ENCODE measurements at places on chromosomes 4 and X.
A peak's percentile ranks its signal among the peaks of the same experiment; 100 is the strongest.

GRCh38 chr4:184528713-184529112, 54.4 kb upstream of the IRF2 start:
- DNase-seq = no peak

DNA sequence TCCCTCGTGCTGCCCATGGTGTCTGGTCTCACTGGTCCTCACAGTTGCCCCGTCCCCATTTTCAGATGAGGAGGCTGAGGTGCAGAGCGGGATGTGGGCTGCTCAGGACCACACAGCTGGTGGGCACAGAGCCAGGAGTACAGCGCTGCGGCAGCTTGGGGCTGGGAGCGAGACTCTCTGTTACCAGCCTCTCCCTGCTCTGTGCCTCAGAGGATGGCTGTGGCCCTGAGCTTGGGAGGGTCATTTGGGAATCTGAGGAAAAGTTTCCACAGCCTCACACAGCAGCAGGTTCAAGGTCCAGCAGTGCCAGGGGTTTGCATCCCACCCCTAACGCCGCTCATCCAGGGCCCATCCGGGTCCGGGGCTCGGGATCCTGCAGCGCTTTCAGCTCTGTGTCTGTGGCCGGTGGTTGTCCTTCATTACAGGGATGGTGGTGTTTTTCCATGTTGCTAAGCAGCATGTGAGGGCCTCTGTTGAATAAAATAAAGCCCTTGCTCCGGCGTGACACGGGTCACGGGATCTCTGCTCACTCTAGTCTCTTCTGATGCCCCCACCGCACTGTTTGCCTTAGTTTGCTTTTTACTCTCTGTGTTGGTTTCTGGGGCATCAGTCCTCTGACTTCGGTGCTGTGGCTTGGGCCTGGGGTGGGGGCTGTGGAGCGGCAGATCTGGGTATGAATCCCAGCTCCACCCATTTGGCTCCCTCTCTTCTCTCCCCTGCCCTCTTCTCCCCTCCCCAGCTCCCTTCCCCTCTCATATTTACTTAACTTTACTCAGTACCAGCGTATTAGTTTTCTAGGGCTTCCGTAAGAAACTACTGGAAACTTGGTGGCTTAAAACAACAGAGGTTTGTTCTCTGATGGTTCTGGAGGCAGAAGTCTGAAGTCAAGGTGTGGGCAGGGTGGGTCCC, 6.5 kb downstream of the WFS1 start:
- no peak for DNase-seq

- DNase-seq = peak; percentile 42
Observed at GRCh38 chrX:78514852-78515251, 144.3 kb downstream of the RTL3 start.

- peak; percentile 5 for DNase-seq
Observed at GRCh38 chrX:65035446-65035770, 59.2 kb upstream of the ZC4H2 start.

DNA sequence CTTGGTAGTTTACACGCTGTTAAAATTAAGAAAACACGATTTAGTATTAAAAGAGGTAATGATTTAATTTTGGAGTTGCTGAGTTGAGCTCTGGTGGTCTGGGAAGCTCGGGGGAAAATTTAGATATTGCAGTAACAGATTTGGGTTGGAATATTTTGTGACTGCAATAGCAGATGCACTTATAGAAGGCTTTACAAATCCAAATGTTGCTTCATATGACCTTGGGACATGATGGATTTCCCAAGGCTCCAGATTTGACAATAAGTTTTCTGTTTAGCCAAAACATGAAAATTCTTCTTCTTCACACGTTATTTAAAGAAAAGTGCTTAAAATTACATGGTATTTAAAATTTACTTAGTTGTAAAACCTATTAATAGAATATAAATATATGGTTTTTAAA, 302.0 kb downstream of the SPRY1 start:
- DNase-seq = peak; percentile 9

DNA sequence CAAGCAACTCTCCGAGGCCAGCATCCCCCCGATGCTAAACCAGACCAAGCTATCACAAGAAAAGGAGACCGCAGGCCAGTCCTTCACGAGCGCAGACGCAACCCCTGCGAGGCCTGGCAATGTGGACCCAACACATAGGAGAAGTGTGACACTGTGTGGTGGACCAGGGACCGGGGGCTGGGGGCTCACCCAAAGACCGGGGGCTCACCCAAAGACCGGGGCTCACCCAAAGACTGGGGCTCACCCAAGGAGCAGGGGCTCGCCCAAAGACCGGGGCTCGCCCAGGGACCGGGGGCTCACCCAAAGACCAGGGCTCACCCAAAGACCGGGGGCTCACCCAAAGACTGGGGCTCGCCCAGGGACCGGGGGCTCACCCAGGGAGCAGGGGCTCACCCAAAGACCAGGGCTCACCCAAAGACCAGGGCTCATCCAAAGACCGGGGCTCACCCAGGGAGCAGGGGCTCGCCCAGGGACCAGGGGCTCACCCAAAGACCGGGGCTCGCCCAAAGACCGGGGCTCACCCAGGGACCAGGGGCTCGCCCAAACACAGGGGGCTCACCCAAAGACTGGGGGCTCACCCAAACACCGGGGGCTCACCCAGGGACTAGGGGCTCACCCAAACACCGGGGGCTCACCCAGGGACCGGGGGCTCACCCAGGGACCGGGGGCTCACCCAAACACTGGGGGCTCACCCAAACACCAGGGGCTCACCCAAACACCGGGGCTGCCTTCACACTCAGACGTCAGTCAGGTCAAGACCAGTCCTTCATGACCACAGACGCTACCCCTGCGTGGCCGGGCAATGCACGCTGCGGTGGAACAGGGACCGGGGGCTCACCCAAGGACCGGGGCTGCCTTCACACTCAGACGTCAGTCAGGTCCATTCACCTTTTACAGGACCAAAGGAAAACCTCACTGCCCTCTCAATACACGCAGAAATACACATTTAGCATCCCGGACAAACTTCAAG, 32.9 kb downstream of the PPP2R3B start:
- no peak for DNase-seq

GRCh38 chr4:141348125-141348524, 127.4 kb downstream of the ZNF330 start:
- no peak for DNase-seq

GRCh38 chr4:160026721-160027120, 923.8 kb downstream of the RAPGEF2 start:
- no peak for DNase-seq

DNA sequence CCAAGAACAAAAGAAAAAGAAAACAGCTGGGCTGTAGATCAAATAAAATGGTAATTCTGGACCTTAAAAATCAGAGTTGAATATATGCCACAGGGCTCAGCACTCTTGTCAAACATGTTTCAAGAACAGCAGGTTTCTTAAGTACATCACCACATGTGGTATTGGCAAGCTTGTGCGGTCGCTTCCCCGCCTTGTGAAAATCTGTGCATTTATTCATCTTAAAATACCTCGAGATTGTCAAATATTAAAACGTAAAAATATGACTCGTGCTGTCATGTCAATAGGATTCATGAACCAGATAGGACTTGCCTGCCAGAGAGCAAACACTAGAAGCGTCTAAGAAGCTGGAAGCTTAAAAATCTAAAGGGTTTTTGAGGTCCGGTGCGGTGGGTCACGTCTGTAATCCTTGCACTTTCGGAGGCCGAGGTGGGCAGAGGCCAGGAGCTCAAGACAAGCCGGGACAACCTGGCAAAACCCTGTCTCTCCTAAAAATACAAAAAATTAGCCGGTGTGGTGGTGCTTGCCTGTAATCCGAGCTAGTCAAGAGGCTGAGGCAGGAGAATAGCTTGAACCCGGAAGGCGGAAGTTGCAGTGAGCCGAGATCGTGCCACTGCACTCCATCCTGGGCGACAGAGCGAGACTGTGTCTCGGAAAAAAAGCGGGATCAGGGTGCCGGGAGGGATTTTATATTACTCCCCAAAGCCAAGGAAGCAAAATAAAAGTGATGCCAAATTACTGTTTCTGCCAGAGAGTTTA, 40.2 kb upstream of the TMEM154 start:
- no peak for DNase-seq
